ENCODE measurements at places on chromosomes 6 and 20.

DNA sequence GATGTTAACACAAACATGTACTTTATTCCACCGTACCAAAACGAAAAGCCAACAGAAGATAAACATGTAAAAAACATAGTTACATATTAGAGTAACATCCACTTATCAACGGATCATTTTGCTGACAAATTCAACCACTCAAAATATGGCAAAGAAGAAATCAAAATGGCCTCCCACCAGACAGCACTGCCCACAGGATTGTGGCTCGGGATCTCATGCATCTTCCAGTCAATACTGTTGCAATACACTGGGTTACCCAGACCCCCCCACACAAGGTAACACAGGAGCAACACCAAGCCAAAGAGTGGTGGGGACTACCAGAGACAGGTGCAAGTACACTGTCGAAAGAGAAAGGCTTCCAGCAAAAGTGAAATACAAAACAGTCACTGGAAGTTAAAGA, 57.9 kb upstream of the NHSL1 start:
- no peak for DNase-seq

GRCh38 chr6:96468681-96469224, 52.9 kb upstream of the UFL1 start:
- peak; percentile 14 for DNase-seq

- DNase-seq, result no peak
Observed at GRCh38 chr20:13638162-13638495, 603 bp downstream of the TASP1 start.

DNA sequence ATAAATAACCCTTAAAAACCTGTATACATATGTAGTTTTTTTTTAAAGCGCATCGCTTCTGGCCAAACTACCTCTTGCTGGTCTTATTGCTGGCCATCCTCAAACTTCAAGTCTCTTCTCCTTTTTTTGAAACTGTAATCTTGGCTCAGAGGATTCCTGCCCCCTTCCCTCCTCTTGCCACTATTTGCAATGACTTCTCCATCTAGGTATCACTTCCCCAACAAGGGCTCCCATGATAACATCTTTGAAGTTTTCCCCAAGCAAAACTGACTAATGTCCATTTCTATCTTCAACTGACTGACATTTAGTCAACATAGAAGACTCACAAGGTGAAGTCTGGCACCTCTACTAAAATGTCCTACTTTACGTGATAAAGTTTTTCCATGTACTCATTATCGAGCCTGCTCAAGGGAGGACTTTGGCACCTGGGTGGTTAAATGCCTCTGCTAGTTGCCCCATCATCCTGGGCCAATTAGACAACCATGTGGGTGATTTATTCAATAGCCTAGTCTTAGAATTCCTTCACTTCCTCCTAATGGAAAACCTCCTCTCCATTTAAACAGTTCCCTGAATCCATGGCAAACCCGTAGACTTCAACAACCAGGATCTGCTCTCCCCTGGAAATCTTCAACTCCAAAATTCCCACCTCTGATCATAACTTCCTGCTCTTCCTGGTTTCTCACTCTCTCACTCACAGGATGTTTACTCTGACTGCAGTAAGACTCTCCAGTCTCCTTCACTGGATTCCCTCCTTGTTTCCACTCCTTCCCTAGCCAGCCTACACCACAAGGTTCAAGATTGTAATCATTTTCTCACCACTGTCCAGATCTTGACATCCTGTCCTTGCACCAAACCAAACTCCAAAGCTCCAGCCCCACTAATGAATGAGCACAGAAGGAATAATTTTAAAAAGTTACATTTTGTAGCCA, 9.4 kb upstream of the PLAGL1 start:
- DNase-seq, result no peak

DNA sequence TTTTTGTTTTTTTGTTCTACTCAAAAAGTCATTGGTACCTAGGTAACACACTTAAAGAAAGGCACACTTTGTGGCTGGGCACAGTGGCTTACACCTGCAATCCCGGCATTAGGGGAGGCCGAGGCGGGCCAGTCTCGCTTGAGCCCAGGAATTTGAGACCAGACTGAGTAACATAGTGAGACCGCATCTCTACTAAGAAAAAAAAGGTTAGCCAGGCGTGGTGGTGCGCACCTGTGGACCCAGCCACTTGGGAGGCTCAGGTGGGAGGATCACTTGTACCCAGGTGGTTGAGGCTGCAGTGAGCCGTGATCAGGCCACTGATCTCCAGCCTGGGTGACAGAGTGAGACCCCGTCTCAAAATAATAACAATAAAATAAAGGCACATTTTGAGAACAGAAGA, 67.4 kb upstream of the BHLHE23 start:
- no peak for DNase-seq

DNA sequence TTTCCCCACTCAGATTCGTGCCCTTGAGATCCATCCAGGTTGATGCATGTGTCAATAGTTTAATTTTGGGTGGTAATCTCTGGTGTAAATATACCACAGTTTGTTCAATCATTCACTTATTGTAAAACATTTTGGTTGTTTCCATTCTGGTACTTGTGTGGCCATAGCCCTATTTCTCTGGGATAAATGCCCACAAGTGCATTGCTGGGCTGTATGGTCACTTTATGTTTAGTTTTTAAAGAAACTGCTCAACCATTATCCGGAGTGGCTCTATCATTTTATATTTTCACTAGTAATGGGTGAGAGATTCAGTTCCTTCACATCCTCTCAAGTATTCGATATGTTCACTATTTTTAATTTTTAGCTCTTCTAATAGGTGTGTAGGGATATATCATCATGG, 60.7 kb upstream of the RNF24 start:
- DNase-seq, result no peak

GRCh38 chr20:5787796-5788165, 37.6 kb downstream of the SHLD1 start:
- no peak for DNase-seq

DNA sequence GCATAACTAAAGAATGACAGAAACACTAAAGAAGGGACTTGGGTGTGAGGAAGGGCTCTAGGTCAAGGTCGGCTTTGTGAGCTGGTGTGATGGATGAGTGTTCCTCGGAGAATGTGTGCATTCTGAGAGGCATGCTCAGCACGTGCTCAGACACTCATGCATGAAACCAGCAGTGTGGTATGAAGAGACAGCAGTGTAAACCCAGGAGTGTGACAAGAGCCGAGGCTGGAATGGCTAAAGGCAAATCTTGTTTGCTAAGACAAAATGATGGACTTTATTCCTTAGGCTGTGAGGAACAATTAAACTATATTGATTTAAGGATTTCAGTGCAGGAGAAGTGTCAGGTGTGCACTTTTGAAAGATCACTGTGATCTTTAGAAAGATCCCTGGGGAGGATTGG, 107.4 kb upstream of the MAP7 start:
- DNase-seq, result no peak

DNA sequence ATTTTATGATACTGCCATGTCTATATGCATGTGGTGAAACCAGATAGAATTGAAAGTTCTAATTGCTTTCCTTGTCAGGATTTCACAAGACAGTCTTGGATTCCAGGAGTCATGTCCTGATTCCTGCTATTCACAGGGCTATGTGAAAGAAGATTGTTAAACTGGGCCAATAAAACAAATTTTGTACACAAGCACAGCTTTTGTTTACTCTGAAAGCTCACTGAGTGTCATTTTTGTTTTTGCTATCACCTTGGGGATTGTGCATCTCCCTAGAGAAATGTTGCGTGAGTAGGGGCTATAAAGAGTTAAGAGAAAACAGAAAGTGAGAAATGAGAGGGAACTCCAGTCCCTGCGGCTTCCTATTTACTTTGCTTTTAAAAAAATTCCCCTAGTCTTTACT, 627.5 kb downstream of the PKHD1 start:
- no peak for DNase-seq

GRCh38 chr20:23205611-23206041, 119.5 kb upstream of the CD93 start:
- DNase-seq, result no peak

DNA sequence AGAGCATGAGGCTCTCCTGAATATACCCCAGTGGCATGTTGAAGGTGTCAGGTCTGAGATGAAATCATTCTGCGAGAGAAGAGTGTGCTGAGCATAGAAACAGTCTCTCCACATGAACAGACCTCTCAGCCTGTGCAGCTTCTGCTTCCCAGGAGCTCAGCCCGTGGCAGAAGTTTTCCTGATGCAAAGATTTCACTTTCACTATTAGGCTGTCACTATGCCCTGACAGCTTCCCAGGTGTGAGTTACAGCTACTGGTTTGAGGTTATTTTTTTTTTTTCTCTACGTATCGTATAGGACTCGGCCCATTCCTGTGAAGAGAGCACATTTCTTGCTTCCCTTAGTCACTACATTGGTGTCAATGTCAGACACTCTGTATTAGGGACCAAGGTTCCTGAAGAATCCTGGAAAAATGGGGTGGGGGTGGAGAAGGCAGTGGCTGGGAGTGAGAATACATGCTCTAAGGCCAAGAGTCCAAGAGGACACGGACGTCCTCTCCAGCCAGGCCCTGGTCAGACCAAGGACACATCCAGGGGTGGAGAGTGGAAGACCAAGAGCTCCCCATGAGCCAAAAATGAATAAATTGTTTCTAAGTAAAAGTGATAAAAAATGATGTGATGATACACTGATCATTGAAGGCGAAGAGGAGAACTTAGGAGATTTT, 121.2 kb upstream of the AKAP12 start:
- no peak for DNase-seq

GRCh38 chr6:87213364-87213763, 58.0 kb downstream of the ZNF292 start:
- no peak for DNase-seq

DNA sequence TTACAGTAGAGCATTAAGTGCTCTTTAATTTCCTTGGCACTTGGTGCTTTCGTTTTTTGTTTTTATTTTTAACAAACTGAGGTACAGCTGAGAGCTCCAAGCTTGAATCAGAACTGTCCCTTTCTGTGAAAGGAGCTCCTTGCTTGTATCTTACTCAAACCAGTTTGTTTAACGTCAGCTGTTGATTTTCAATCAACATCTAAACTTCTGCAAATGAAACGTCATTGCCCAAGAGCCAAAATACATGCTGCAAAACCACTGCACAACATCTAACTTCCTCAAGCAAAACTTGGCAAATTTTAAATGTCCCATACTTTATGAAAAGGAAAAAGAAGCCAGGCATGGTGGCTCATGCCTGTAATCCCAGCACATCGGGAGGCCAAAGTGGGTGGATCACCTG, 15.2 kb downstream of the VNN2 start:
- DNase-seq, result no peak

All from natural killer cell (primary cell).